Activated CD4-positive, alpha-beta memory T cell treated with anti-CD3 and anti-CD28 coated beads, Interleukin-2, amount 10 ng/mL, durations not matched to agents 7 days and 5 days (primary cell): ENCODE measurements at places on chromosomes 16 and 17. TPM values are rescaled to one million over a fixed set of nuclear protein-coding genes. Genes with fewer than 3 reads are reported as not detected.

Gene CIITA
- 48.9 TPM for total RNA-seq

Gene MMP28
- not detected for total RNA-seq

Gene CHD9NB
- total RNA-seq = 0.33 TPM

DNA sequence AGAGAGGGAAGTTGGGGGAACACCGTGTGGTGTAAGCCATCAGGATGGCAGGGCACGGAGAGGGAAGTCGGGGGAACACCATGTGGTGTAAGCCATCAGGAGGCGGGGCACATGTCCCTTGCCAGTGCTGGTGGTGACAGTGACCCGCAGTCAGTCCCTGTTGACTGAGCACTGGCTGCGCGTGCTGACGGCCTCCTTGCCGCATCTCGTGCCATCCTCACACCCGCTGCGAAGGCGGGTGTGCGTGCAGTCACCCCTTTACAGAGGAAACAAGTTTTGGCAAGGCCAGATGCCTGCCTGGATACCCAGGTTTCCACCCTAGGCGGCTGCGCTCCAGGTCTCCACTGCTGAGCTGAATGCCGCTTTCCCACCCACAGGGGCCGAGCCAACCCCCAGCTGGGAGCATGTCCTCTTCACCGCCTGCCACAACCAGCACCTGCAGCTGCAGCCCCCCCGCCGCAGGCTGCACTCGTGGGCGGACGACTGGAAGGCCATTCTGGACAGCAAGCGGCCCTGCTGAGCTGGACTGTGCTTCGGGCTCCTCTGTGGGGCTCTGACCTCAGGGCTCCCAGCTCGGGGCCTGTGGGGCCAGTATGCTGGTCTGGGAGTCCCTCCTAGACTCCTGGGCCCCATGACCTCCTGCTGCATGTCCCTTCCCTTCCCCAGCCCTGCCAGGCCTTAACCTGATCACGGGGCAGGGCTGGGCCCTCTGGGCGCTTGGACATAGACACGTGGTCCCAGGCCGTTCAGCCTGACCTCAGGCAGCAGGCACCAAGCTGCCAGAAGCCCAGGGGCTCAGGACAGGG, 43.5 kb downstream of the NT5M start:
- DNase-seq = no peak

GRCh38 chr17:80962356-80963329, 29.0 kb upstream of the CHMP6 start:
- no peak for DNase-seq

DNA sequence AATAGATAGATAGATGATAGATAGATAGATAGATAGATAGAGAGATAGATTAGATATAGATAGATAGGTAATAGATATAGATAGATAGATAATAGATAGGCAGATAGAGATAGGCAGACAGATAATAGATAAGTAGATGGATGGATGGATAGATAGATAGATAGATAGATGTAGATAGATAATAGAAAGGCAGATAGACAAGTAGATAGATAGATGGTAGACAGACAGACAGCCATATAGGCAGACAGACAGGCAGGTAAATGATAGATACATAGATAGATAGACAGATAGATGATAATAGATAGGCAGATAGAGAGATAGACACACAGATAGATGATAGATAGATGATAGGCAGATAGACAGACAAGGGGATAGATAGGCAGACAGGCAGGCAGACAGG, 191.4 kb upstream of the TNRC6C start:
- no peak for DNase-seq

DNA sequence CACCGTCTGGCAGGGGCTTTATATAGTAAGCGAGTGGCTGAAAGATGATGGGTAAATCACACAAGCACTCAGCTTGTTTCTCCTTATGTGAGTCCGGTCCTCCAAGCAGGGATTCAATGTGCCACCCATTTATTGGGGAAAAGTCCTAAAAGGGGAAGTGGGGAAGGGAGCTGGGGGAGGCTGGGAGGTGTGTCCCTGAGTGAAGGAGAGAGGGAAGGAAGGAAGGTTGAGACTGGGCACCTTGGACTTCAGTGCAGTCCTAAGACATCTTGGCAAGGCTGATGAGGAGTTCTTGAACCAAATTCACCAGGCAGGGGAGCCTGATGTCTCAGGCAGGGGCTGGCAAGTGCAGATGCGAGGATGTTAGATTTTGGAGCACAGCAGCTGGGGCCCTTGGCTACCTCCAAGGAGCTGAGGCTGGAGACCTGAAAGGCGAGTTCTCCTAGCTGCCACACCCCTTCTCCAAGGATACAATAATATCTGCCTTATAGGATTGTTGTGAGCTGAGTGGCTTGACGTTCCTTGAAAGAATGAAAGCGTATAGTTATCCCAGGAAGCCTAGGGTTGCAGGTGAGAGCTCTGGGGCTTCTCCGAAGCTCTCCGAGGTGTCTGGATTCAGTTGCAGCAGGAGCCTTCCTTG, 23.0 kb upstream of the CYLD start:
- DNase-seq = no peak

DNA sequence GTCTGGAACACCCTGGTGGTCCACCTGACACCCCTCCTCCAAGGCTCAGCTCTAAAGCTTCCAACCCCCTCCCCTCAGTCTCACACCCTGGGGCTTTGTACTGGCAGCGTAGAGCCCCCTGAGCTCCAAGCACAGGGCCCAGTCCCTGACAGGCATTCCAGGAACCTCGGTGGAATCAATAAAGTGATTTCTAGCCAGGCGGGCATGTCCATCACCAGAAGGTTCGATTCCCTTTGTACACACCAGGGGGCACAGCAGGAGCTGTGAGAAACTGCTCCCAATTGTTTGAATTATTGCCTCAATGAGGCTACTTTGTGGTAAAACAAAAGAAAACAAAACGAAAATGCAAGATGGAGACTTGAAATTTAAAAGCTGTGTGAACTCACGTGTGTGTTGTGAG, 51.8 kb downstream of the SMPD3 start:
- DNase-seq = peak; percentile 58

GRCh38 chr16:81778861-81779535, at the start of gene PLCG2:
Gene PLCG2, plus strand, starts transcription at chr16:81779291. Its CDS starts 6,699 bp downstream, at chr16:81785990.
- peak; percentile 84 for DNase-seq

GRCh38 chr17:49875685-49876084, 27.8 kb upstream of the TAC4 start:
- no peak for DNase-seq

GRCh38 chr16:324451-325334, 27.8 kb downstream of the AXIN1 start:
- DNase-seq = peak; percentile 74

GRCh38 chr16:19753815-19754643, 36.0 kb downstream of the IQCK start:
- DNase-seq = no peak

- no peak for DNase-seq
These were observed 2.7 kb downstream of the PRSS53 start for GRCh38 chr16:31085873-31086628.

GRCh38 chr16:3595110-3595486, 16.3 kb downstream of the SLX4 start:
- no peak for DNase-seq
